B cell (primary cell): ENCODE measurements at places on chromosomes 7 and 10. TPM values are rescaled to one million over a fixed set of nuclear protein-coding genes. Genes with fewer than 3 reads are reported as not detected.

Gene NEUROG3
- not detected in 2 replicates for total RNA-seq

- DNase-seq = no peak
Observed at GRCh38 chr10:13441476-13441875, 87.3 kb downstream of the BEND7 start.

- no peak for DNase-seq
Observed at GRCh38 chr7:140506788-140507464, 27.6 kb upstream of the MKRN1 start.

DNA sequence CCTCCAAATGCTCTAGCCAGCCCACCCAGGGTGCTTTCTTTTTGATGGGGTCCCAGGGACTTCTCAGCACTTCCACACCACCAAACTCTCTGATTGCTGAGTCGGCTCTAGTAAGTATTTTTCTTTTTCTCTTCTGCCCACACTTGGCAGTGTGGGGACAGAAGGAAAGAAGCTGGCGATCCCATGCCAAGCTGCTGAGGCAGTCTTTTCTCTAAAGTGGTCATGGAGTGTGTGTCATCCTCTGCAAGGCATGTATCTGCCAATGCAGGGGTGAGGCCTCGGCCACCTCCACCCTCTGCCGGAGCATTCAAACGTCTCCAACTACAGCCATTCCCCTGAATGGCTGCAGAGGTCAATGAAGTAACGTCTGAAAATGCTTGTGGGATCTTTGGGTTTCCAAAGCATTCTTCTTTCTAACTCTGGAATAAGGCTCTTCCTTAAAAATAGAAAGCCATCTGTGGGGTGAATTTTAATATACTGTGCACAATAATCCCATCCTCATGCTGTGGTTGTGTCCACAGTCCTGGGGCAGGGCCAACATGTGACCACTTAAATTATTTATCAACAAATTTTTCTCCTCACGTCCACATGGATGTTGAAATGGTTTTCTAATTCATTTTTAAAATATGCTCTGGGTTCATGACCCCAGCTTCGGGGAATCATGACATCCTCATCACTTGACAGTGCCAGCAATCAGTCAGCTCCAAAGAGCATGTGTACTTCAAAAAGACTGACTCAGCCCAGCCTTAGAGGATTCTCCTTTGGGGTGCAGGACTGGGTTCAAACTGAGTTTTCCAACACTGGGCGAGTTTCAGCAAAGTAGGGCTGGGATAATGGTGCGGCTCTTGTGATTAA is 171.3 kb upstream of the ITGB1 start:
- no peak for DNase-seq

DNA sequence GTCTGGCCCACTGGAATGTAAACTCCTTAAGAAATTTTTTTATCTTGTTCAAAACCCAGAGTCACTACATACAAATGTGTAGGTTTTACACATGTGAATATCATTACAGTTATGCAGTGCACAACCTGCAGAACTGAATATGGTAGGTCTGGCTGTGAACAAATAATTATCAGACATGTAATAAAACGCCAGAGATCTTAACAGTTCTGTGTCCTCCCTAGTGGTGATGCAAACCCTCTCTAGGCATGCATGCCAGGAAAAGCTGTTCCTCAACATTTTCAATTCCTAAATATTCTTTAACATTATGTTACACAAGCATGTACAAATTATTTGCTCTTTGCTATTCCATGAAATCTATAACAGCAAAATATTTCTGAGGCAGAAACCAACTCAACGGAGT is 124.6 kb downstream of the IMMP2L start:
- DNase-seq = no peak

- no peak for DNase-seq
Observed at GRCh38 chr10:22931948-22932347, 4.1 kb downstream of the ARMC3 start.

- DNase-seq = no peak
Observed at GRCh38 chr10:132460691-132461090, 63.7 kb downstream of the PWWP2B start.
